ENCODE measurements at places on chromosomes 6 and 20.

DNA sequence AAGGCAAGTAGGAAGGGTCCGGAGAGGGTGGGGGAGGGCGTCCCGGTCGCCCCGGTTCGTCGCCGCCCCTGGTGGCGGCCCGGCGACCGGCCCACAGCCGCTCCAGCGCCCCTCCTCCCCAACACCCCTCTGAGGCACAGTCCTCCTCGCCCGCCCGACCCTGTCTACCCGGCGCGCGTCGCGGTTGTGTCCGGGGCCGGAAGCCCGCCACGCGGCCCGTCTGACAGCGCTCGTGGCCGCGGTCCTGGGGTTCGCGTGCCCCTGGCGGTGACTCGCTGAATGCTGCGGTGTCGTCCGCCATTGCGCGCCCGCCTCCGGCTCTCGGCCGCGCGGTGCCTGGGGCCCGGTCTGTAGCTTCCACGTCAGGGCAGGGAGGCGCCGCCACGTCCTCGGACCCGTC is 335.3 kb upstream of the DEFB115 start:
- DNase-seq: no peak

GRCh38 chr6:148436466-148436865 is 93.8 kb downstream of the SASH1 start:
- DNase-seq: no peak

GRCh38 chr20:3749689-3750531 is 17.4 kb downstream of the HSPA12B start:
- DNase-seq: no peak

DNA sequence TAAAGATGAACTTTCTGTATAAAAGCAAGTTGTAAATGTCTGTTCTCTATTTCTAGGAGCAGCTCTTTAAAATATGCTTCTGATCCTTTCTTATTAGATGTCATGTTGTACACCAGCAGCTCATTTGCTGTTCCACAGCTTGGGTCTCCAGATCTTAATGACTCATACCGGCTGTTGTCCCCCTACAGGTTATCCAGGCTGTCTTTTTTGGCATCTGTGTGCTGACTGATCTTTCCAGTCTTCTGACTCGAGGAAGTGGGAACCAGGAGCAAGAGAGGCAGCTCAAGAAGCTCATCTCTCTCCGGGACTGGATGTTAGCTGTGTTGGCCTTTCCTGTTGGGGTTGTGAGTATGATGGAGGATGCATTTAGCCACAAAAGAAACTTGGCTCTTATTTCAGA is 76.0 kb downstream of the AIG1 start:
- DNase-seq: no peak

- DNase-seq: no peak
Measured at GRCh38 chr6:168016176-168016620, 18.7 kb downstream of the KIF25 start.

- no peak for DNase-seq
Measured at GRCh38 chr20:52536841-52537400, 345.3 kb upstream of the ZFP64 start.

DNA sequence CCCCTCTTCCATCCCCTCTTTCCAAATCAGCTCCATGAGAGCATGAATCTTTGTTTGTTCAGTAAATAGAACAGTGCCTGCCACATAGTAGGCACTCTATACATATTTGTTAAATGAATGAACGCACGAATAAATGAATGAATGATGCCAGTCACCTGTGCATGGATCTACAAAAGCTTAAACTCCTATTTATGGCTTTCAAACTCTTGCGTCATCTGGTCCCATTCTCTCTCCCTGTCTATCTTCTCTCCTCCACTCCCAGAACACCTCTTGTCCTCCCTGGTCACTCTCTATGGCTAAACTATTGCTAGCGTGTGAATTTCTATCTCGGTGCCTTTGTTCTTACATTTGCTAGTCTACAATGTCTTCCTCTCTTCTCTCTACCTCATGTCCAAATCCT is 24.8 kb downstream of the SCGN start:
- no peak for DNase-seq

DNA sequence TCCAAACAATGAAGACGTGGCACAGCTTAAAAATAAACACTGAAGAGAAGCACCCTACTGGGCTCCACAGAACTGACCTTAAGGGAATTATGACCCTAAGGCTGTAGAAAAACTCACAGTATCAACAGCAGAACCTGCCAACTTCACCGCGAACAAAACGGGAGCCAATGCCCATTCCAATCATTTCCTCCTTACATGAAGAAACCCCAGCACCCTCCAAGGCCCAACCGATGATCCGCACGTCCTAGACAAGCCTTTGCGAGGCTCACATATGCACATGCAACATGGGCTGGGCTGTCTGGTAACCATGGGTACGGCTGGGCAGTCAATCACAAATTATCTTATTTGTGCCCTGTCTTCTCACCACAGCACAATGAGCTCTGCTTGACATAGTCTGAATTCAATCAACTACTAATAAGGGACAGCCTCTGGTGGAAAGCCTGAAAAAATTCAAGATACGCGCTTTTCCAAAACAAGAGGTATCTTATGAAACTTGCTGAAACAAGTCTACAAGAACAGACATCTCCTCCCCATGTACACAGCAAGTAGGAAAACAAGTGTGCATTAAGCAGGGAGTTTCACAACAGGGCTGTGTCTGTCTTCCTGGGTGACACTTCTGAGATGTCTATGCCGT is 1.7 kb downstream of the DIDO1 start:
- DNase-seq: peak; percentile 87

DNA sequence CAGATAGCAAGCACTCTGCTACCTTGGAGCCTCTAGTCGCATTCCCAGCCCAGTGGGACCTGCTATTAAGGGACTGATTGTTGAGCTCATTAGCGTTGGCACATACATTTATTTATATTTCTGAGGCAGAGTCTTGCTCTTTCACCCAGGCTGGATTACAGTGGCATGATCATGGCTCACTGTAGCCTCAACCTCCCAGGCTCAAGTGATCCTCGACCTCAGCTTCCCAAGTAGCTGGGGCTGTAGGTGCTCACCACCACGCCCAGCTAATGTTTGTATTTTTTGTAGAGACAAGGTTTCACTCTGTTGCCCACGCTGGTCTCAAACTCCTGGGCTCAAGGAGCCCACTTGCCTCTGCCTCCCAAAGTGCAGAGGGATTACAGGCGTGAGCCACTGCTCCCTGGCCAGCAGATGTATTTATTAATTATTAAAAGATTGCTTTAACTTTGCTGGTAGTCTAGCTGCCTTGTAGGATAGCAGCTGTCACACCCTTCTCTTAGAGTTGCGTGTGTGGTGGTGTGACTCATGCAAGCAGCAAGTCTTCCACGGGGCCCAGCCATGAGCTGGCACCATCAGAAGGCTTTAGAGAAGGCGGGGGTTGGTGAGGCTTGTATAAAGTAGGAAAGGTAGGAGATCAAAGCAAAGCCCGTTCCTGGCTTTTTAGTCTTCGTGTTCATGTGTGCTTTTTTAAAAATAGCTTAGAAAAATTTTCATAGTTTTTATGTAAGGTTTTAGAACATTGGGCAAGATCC is 16.5 kb downstream of the ACTR5 start:
- DNase-seq: peak; percentile 90

DNA sequence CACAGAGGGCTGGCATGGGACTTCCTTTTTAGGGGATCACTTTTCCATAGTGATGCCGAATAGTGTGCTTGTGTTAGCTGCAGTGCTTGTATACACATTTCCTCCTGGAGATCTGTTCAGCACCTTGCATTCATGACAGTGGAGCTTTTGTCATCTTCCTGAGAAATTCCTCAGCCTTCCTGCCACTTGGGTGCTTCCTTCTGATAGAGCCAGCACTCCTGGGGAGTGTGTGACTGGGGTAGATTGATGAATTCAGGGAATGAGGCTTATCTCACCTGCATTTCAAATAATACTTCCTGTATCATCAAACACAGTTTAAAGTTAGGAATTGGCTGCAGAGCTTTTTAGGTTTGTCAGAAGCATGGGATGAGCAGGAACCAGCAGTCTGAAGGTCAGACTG is 48.8 kb upstream of the SCGN start:
- no peak for DNase-seq

DNA sequence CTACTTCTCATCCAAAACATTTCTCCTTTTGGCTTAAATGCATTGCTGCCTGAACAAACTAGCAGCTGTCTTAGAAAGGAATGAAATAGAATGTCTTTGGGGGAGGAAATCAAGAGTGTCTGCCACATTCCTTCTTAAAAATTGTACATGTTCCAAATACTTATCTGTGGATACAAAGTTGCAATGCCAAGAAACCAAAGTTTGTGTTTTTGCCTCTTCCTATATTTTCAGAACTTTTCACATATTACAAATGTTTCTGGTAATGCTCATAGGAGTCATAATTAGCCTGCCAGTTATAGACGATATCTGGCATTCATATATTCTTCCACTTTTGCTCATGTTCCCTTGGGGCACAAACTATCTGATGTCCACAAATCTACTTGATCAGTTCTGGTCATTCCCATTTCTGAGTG is 165.5 kb upstream of the BMP5 start:
- no peak for DNase-seq

- DNase-seq: no peak
Measured at GRCh38 chr20:32532246-32532645, 52.9 kb downstream of the NOL4L start.

DNA sequence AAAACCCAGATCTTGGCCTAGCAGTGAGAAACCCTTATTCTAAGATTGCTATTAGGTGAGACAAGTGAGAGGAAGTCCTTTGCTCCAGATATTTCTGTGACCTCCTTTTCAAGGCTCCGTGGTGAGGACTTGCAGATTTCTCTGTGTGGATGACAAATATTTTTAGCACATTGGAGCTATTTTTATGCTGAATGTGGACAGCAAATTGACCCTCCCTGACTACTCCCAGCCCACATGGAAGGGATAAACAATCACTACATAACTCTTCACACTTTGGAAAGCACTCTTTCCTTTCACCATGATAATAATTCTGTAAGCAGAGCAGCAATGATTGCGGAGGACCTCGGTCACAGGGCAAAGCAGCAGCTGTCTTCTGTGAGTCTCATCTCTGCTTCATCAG is 88.0 kb upstream of the ADGRF1 start:
- DNase-seq: no peak

DNA sequence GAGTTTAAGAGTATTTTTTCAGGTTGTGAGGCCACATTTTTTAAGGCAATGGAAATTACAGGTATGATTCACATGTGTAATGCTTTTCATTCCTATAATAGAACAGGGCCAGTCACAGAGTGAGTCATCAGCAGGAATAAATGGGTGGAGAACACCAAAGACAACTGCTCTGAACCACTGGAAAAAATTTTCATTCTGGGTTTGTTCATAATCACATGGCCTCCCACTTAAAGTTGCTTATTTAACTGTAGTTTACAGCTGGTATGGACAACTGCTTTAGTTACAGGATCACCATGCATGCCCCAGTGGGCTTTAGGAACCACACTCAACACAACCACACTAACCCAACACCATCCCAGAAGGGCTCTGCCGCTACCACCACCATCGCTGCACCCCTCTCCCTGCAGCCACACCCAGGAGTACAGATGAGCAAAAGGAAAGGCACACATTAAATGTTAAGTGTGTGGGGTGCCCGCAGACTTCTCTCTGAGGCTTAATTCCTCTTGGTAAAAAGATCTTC is 107.0 kb upstream of the DST start:
- peak; percentile 36 for DNase-seq

GRCh38 chr6:67112120-67112519 is 1405.1 kb upstream of the EYS start:
- no peak for DNase-seq

GRCh38 chr20:23096097-23096496 is 10.0 kb upstream of the CD93 start:
- DNase-seq: no peak

- DNase-seq: no peak
Measured at GRCh38 chr6:38350942-38351341, 288.8 kb downstream of the BTBD9 start.

DNA sequence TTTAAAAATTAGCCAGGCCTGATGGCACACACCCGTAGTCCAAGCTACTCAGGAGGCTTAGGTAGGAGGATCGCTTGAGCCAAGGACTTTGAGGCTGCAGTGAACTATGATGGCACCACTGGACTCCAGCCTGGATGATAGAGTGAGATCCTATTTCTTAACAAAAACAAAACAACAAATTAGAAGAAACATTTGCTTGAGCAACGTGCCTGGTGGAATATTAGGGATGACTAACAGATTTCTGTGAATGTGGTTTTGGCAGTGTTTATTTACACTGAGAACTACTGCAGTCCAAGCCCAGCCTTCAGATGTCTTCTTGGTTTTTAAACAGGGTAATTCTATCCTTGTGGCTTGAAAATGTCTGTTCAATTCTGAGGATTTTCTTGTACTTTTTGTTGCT is 9.2 kb downstream of the PPP1R3G start:
- peak; percentile 69 for DNase-seq

- no peak for DNase-seq
Measured at GRCh38 chr6:5379647-5380242, 118.4 kb downstream of the FARS2 start.

DNA sequence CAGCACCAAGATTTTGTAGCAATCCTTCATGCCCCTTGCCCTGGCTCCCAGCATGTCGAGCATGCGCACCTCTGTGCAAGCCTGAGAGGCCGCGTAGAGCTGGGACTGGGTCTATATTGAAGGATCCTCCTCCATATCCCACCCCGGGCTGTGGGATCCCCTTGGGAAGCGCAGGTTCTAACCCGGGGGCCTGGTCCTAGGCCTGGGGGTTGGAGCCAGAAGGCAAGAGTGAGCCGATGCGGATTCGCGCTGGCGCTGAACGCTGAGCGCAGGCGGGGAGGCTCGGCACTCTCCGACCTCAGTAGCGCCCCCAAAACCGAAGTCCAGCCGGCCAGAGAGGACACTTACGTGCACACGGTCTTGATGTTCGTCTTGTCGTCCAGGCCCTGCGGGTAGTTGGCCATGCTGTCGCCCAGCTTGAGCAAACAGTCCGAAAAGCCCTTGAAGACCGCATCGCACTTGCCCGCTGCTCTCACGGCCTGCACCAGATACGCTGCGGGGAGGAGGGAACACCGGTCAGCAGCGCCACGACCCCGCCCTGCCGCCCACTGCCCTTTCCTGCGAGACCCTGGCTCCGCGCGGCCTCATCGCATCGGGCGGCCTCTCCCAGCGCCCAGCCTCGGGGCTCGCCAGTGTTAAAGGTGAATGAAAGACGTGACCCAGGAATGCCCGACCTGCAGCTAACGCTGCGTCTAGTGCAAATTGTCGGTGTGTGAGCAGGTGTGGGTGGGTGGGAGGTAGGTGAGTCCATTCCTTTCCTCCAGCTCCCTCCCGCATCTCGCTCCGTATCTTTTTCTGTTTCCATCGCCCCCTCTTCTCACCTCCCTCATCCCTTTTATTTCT is 4.5 kb downstream of the NRN1 start:
- DNase-seq: no peak
